Spinal cord (tissue), 10 donors: ENCODE measurements at places on chromosomes 7 and 10.

DNA sequence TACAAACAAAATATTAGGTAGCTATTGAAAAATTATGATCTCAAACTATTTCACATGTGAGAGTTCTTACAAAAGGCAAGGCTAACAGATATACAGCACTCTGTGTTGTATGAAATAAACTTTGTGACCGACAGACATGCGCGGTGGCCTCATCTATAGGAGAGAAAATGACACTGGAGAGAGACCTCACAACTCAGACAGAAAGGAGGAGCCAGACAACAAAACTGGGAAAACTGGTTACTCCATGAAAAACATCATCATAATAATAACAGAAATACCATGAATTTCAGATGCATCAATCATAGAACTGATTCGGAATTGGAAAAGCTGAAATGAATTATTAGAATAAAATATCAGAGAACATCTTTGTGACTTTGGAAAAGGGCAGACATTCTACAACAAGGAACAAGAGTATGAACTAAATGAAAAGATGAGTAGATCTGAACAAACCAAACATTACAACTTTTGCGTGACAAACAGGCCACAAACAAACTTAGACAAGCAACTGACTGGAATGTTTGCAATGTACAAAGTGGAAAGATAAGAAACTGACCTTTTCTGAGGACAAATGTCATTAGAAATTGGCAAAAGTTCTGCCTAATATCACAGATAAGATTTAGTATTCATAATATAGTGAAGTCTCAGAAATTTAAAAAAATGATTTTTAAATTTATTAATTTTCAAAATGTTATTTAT, 69.3 kb downstream of the TNS3 start:
- DNase-seq: no peak

GRCh38 chr7:92432299-92432946, 14.9 kb upstream of the GATAD1 start:
- DNase-seq: no peak

GRCh38 chr7:71132377-71133231, 660 bp downstream of the GALNT17 start:
- DNase-seq: no peak

DNA sequence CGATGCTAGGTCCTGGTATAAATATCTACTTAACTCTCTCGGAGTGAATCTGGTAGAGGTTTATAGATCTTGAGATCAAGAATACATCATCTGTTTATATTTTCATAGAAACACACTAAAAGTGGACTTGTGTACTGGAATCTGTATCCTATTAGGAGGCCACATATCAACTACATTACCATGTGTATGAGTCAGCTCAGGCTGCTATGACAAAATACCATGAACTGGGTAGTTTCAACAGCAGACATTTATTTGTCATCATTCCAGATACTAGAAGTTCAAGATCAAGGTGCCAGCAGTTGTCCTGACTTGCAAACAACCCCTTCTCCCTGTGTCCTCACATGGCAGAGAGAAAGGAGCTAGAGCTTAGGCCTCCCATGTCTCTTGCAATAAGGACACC, 113.9 kb upstream of the PFKP start:
- no peak for DNase-seq

DNA sequence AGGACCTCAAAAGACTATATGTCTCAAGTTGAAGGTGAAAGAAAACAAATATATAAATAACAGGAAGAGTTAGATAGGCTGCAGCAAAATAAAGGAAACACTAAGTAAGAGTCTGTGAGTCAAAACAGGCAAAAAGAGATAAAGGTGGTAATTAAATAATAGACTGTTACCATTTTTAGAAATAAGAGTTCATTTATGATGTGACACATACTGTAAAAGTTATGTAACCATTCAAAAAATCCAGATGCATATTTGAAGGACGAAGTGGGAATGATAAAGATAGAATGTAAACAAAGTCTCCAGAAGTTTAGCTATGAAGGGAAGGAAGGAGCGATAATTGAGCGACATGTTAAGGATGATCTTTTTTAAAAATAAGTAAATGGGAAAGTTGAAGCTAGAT, 50.5 kb downstream of the HECTD2 start:
- DNase-seq: no peak

GRCh38 chr10:49499305-49499851, 39.5 kb downstream of the ERCC6 start:
- no peak for DNase-seq

- DNase-seq: peak; percentile 6
These were observed 4.7 kb downstream of the BAZ1B start for GRCh38 chr7:73517241-73517995.

GRCh38 chr7:47405286-47405904, 176.5 kb downstream of the TNS3 start:
- no peak for DNase-seq

- no peak for DNase-seq
These were observed 932.9 kb downstream of the XPNPEP1 start for GRCh38 chr10:108990441-108990840.

GRCh38 chr7:18472161-18472483, 23.4 kb upstream of the HDAC9 start:
- DNase-seq: no peak

DNA sequence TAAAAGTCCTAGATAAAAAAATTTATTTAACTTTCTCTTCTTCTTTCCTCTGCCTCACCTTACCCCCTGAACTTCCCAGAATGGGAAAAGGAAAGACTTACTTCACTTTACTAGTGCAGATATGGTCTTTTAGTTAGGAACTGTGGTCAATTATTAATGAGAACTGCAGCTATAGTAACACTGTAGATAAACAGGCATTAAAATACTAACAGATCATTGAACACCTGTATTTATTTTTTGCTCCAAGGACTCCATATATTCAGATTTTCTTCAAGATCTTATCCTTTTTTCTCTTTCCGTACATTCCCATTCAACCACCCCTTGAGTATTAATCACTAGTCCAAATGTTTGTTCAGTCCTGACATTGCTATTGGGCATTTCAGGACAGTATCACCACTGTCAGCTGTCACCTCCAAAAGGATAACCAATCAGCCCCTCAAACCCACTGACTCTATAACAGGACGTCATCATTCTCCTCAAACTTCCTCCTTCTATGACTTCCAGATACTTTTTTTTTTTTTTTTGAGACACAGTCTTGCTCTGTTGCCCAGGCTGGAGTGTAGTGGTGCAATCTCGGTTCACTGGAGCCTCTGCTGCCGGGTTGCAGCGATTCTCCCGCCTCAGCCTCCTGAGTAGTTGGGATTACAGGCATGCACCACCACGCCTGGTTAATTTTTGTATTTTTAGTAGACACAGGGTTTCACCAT, 4.2 kb downstream of the CPVL start:
- DNase-seq: no peak

DNA sequence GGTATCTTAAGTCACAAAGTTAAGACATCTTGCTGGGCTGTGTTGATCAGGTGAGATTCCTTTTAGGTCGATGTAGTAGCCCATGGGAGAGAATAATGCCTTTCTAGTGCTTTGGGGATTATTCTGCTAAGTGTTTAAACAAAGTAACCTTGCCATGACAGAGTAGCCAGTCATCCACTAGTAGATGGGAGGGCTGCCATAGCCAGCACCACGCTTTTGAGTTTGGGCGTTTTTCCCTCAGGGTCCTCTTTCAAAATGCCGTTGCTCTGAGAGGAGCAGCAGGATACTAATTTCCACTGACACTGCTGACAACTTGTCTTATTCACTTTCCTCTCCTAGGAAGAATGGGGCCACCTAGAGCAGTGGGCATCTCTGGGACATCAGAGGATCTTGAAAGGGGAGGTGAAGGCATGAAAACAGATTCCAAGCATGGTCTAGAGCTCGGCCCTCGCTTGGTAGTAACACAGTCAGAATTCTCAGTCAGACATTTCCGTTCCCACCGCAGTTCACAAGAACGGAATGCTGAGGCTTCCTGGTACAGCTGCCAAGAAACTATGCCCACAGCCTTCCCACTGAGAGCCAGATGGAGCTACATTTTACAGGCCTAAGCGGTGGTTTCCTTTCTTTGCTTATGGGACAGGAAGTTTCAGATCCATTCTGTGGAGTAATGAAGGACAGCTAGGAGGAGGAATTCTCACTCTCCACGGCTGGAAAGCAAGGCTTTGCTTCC, 15.3 kb upstream of the RSU1 start:
- peak; percentile 71 for DNase-seq

GRCh38 chr7:37537439-37537838, 88.8 kb upstream of the ELMO1 start:
- no peak for DNase-seq

DNA sequence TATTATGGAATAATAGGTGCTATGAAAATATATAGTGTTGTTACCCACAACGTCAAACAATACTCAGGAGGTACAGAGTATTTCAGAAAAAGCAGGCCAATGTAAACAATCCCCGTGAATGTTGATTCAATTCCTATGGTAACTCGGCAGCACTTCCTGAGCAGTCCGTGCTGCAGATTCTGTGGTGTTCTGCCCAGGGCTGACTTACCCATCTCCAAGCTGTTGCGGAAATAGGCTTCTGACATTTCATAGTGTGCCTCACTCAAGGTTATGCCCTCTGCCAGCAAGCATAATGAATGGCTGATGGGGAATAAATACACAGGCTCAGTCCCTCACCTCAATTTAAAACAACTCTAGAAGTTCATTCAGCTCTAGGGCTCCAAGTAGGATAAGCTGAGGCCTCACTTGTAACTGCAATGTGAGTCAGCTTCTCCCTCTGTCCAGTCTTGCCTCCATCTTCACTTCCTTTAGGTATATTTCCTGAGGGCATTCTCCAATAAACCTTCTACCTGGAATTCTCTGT, 177.6 kb downstream of the GNAI1 start:
- peak; percentile 40 for DNase-seq

DNA sequence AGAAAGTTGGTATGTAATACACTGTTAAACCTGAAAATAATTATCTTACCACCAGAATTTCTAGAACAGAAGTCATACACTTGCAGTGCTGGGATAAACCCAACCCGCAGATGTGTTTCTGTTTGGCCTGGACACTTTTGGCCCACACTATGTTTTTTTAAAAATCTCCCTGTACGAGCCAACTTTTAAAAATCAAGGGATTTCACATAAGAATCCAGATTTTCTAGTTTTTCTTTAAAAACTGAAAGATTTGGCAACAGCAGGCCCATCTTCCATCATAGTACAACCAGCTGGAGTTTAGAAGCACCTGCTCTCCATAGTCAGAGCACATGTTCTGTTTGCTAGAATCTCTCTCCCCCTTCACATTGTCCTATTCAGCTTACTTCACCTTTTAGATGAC, 74.0 kb downstream of the TLL2 start:
- no peak for DNase-seq

GRCh38 chr10:96584035-96584434, 2.8 kb downstream of the TM9SF3 start:
- no peak for DNase-seq

DNA sequence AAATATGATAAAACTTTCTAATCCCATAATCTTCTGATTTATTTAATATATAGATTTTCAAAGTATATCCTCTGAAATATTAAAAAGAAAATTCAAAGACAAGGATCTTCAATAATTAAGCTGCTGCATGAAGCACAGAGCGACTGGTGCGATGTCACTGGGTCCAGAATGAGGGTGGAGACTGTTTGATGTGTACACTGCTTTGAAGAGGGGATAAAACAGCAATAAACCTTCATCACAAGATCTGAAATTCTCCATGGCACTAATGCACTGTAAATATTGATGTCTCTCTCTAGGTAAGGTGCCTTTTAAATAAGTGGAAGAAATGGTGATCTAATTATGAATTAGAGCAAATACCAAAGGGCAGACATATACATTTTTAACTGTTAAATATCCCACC, 337.8 kb downstream of the PARD3 start:
- DNase-seq: no peak

DNA sequence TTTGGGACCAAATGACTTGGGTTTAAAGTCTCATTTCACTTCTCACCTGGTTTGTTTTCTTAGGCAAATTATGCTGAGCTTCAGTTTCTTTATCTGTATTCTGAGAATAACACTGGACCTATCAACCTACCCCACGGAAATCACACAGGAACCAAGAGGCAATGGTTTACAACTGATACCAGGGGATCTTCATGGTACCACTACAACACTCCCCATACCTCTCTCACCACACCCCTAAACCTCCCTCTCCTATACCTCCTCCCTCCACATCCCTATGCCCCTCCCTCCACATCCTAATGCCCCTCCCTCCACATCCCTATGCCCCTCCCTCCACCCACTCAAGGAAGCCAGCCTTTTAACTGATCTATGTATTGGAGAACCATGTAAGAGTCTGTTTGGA, 9.9 kb downstream of the FAM204A start:
- no peak for DNase-seq

DNA sequence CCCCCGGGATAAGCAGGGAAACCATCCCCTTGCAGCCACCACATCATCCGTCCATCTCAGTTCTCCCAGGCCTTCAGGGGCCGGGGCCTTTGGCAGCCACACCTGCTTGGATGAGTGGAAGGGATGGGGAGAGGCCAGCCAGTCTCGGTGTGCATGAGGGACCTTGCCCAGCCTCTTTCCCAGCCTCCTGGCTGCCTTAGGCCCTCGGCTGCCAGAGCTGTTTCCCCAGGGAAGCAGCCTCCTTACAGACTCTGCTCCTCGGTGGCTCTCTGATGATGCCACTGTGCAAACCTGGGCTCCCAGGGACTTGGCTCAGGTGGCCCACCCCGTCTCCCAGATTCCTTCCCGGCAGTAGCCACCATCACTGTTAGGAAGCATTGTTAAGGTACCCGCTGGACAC, 14.7 kb downstream of the FGF8 start:
- no peak for DNase-seq

DNA sequence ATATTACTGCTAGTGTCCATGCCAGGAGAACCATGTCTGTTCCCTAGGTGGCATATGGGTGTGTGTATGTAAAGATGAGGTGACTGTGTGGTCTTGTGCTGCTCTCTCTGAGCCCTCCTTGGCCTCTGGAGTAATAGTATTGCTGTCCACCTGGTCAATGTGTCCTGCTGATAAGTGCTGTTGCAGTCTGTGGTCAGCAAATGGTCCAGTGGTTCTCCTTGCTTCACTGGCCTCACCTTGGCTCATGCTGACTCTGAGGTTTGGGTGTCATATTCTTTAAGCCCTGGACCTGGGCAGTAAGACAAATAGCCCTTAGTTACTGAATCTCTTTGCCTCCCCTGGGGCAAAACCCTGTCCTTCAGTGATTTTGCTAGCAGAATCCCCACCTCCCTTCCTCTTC, 56.8 kb downstream of the TPST1 start:
- no peak for DNase-seq

- DNase-seq: no peak
These were observed 283.5 kb downstream of the THSD7A start for GRCh38 chr7:11548532-11548931.

DNA sequence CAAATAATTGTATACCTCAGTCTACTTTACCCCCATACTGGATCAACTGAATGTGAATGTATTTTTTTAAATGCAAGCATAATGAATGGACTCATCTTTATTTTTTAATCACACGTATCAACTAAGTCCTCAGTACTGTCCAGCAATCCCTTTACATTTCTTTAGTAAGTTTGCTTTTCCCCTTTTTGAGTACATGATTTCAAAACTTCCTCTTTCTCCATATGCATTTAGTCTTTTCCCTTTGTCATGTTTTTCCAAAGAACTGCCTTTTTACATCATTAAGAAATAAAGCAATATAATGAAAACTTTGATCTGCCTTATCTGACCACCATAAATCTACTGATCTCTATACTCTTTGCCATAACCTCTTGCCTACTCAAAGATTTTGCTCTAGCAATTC, 182.5 kb upstream of the AKR1E2 start:
- no peak for DNase-seq

GRCh38 chr10:98380493-98381339, 34.3 kb downstream of the PYROXD2 start:
- no peak for DNase-seq
